Fibroblast of the aortic adventitia (primary cell): ENCODE measurements at places on chromosomes 1 and 21. TPM values are rescaled to one million over a fixed set of nuclear protein-coding genes. Genes with fewer than 3 reads are reported as not detected.

- peak; percentile 82 for DNase-seq
Measured at GRCh38 chr1:119081267-119081666, 59.2 kb downstream of the WARS2 start.

DNA sequence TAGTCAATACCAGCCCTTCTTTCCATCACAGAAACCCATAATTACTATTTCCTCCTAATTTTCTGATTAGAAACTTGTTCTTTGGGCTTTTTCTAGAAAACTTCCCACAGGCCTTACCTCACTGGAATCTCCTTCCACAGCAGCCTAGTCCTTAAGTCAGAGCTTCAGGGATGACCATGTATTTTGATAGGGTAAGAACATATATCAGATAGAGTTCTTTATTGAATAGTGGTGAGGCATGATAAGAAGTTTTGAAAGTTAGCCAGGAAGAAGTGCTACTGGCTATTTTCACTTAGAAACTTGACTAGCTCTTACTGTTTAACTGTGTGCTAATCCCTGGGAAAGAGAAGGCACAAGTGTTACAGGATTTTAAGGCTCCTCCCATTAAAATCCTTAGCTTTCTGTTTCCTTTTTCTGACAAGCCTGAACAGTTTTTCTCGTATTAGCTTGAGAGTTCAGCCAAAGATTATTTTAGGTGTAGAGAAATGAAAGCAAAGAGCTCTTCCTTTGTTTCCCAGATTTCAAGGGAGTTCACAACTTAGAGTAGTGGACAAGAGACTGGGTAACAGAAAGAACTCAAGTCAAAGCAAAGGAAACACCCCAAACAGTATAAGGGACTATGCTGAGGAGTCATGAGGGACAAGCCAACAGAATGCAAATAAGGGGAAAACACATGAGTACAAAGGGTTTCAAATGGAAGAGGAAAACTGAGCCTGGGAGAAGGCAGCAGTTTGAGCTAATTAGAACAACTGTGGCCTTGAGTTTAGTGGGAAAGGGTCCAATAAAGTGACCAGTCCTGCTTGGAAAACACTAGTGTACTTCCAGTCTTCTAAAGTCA is 37.2 kb upstream of the AIM2 start:
- DNase-seq: no peak

DNA sequence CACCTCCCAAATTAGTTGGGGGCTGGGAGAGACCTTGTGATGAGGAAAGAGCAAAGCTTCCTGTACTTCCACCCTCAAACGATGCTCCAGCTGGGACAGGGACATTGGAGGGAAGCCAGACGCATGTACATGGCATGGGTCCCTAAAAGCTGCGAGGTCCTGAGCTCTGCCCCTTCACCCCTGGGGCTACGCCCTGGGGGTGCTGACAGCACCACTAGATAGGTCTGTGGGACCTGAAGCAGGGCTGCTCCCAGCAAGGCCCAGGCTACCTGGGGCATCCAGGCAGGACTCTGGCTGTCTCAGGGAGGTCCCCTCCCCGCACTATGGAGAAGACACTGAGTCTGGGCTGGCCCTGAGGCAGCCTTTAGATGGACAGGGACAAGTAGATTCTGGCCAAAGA is 83.4 kb downstream of the DMRTB1 start:
- DNase-seq: no peak

Gene IL22RA1
- total RNA-seq: 0.09 TPM in 1 of 2 replicates, not detected in the other

Gene INPP5B
- 26.8 and 35.5 TPM in 2 replicates for total RNA-seq

Gene SPTA1
- 1.2 TPM in 1 of 2 replicates, not detected in the other for total RNA-seq

Gene SPRR3
- not detected in 2 replicates for total RNA-seq

DNA sequence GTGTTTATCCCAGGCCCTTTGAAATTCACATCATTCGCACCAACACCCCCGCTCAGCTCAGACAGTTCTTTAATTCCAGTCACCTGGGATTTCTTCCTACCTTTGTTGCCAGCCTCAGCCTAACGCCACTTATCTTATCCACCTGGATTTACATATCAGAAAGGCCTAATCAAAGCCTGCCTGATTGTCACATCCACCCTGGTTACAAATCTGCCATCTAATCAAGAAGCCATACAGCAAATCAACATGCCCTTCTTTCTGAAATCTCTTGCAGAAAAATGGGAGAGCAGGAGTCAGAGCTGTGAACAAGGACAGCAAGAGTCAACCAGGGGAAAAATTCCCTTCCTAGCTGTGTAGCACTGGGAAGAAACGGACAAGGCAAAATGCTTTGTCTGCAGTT is 173.2 kb upstream of the DAB1 start:
- no peak for DNase-seq

GRCh38 chr1:59452026-59452425 is 155.1 kb downstream of the FGGY start:
- no peak for DNase-seq

DNA sequence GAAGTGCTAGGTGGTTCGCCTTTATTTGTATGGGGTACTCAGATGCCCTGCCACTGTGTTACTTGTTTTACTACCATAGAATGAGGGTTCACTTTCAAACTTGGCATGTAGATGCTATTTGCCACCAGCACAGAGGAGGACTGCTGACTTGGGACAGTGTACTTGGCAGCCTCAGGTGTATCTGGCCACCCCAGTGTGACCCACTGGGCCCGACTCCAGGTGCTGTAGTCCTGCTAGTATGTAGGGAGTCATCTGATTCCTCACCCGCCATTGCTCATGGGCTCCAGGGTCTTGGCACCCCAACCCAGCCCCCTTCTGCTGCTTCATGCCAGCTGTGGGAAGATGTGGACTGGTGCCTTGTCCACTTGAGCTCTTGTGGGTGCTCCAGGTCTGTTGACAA is 40.0 kb downstream of the ZNF678 start:
- DNase-seq: no peak

Gene HCRTR1
- 0.18 TPM in 1 of 2 replicates, not detected in the other for total RNA-seq

GRCh38 chr21:45176141-45176540 is 101.8 kb downstream of the ADARB1 start:
- no peak for DNase-seq

Gene CACNA1S
- not detected in 2 replicates for total RNA-seq

GRCh38 chr21:35384375-35384774 is 335.3 kb upstream of the RUNX1 start:
- no peak for DNase-seq

GRCh38 chr1:98709906-98710305 is 48.4 kb downstream of the SNX7 start:
- DNase-seq: no peak

Gene CHIA
- total RNA-seq: not detected in 2 replicates

GRCh38 chr1:18241891-18242290 is 134.3 kb downstream of the IGSF21 start:
- no peak for DNase-seq

DNA sequence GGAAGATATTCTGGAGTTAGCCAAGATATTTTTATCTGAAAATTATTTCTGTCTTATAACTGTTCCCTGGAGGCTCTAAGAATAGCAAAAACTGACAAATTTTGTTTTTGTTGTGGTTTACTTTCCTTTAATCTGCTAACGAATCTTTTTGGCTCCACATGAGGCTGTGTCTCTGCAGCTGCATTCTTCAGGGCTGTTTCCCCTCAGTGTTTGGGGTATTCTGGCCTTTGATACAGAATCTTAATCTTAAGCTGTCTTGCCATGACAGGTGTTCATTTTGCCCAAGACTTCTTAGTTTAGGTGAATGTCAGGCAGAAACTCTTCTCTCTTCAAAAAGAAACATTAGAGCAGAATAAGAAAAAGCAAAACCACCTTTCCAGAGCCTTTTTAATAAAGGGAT is 83.8 kb downstream of the GABPA start:
- no peak for DNase-seq

DNA sequence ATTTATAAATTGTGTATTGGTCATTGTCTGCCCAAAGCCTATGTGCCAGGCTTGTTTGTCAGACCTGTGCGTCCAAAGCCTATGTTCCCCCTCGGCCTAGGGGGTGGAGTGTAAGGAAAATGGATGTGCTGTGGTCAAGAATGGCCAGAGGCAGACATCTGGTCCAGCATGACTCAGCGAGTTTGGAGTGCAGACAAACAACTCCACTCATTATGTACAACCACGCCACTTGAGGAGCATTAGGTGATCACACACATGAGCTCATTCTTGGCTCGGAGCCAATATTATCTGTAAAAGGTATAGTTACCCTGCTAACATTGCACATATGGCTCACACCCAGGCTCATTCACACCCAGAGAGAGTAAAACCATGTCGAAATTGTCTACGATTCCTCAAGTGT is 1047.6 kb upstream of the ADGRL4 start:
- peak; percentile 49 for DNase-seq

DNA sequence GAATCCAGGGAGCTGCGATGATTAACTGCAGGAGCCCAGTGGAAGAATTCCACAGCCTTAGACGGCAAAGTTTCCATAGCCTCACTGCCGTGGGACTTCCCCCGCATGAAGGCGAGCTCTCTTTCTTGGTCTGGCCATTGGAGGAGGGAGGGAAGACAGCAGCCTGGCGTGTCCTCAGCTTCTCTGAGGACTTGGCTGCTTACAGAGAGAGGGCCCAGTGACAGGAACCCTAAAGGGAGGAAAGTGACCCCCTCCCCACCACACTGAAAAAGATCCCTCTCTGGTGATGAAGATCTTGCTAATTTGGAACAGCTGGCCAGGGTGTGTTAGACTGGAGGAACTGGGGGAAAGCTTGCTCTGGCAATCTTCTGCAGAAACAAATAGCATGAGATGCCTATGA is 41.0 kb downstream of the ATP2B4 start:
- peak; percentile 72 for DNase-seq

Gene TESK2
- total RNA-seq: 2.0 and 5.7 TPM in 2 replicates

DNA sequence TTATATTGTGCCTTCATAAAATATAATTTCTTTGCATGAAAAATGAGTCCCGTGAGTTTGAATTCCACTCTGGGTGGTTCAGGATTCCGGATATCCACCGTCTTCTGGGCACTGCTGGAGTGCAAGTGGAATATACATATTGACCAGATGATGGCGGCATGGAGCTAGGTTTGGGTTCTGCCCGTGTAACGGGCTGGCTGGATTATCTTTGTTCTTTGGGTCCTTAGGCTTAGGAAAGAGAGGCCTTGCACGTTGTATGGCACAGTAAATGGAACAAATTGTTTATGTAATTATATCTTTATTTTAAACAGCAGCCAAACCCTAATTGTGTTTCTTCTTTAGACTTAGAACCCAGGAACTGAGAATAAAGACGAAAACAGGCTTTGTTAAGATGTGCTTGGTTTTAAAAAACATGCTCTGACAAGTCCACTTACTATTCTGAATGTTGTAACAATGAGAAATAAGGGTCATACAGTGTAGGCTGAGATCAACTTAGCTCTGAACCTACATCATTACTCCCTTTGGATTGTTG is 13.5 kb upstream of the ACBD6 start:
- peak; percentile 93 for DNase-seq

- no peak for DNase-seq
Measured at GRCh38 chr1:113809670-113810602, 2.3 kb downstream of the RSBN1 start.

DNA sequence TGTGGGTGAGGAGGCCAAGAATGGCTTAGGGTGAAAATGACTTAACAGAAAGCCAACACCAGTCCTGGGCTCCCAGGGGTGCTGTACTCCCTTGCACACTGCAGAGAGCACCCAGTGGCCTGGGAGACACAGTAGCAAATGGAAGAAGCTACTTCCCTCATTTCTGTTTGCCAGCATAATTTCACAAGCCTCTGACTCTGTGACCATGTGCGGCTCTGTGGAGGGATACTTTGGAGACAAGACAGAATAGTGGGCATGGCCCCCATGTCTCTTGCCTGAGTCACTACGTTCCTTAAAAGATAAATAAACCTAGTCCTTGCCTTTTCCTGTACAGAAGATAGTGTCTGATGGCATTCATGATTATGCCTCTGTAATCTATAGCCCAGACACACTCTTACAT is 38.1 kb downstream of the TRIM62 start:
- DNase-seq: peak; percentile 87

GRCh38 chr1:225879521-225880221 is 2.5 kb downstream of the TMEM63A start:
- DNase-seq: no peak

DNA sequence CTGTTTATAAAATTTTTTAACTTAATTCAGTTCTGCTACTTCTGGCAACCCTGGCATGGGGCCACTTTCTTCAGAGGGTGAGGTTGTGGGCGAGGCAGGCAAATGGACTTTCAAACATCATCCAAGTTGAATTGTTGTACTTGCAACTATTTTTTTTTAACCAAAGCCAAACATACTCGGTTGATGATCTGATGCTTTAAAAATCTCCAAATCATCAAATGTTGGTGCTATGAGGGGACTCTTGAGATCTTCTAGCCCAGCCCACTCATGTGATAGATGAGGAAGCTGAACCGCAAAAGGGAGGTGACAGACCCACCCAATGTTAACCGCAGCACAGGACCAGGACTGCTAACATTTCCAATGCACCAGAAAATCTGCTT is 6.7 kb downstream of the SLC1A7 start:
- DNase-seq: peak; percentile 98

DNA sequence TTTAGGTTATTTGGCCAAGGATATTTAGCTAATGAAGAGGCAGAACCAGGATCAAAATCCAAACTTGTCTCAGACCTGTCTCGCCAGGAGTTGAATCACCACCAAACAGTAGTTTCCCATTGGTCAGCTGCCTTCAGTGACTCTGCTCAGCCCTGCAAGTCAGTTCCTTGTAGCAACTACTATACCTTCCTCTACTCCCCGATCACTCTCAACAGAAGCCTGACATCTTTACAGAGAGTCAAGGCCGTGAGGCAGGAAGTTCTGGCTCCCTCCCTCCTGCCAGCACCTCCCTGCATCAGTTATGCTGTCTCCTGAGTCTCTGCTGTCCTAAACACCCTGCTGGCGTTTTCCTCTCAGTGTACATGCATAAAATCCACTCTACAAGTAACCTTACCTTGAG is 13.2 kb downstream of the PSMD4 start:
- no peak for DNase-seq

Gene LRRC53
- not detected in 2 replicates for total RNA-seq

- no peak for DNase-seq
Measured at GRCh38 chr1:113983826-113984225, 4.6 kb downstream of the OLFML3 start.

- peak; percentile 75 for DNase-seq
Measured at GRCh38 chr1:226809785-226810571, 60.4 kb upstream of the PSEN2 start.

- no peak for DNase-seq
Measured at GRCh38 chr1:61642475-61643232, 82.3 kb downstream of the TM2D1 start.

Gene SDE2
- 21.6 and 26.2 TPM in 2 replicates for total RNA-seq

GRCh38 chr1:208069908-208070307 is 159.0 kb upstream of the CD34 start:
- no peak for DNase-seq

DNA sequence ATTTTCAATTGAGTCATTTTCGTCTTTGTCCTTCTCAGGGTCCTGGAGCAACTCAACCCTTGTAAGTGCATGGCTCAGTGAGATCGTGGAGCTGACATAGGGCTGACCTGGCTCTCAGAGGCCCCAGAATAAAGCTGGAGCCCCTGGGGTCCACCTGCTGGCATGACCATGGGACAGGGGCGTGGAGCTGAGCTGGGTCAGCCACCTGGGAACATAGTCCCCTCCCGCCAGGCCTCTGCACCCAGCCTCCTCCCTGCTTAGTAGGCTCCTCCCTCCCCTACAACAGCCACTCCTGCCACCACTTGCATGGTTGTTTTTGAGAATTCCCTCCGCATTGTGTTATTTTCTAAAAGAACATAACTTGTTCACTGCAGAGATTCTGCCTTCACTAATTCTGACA is 3.1 kb upstream of the RIPK4 start:
- DNase-seq: no peak
